Smooth muscle cell of the pulmonary artery (primary cell): ENCODE measurements at places on chromosomes 12 and 14. TPM values are rescaled to one million over a fixed set of nuclear protein-coding genes. Genes with fewer than 3 reads are reported as not detected.

TAS2R31 gene
- total RNA-seq, result 3.7 and 6.7 TPM in 2 replicates

PTCSC3 gene
- not detected in 2 replicates for total RNA-seq

ARHGEF25 gene
- 31.5 and 31.7 TPM in 2 replicates for total RNA-seq

CCDC175 gene
- total RNA-seq, result not detected in 2 replicates

BCL2L14 gene
- total RNA-seq, result not detected in 2 replicates

KCNH3 gene
- total RNA-seq, result 0.26 and 0.33 TPM in 2 replicates

PSMD9 gene
- total RNA-seq, result 98.0 and 108 TPM in 2 replicates

RASSF8 gene
- 95.3 and 149 TPM in 2 replicates for total RNA-seq

AGAP2 gene
- total RNA-seq, result 0.17 and 0.20 TPM in 2 replicates

CLEC9A gene
- not detected in 2 replicates for total RNA-seq
